ENCODE measurements at places on chromosomes 16 and 17.
A peak's percentile ranks its signal among the peaks of the same experiment; 100 is the strongest.

DNA sequence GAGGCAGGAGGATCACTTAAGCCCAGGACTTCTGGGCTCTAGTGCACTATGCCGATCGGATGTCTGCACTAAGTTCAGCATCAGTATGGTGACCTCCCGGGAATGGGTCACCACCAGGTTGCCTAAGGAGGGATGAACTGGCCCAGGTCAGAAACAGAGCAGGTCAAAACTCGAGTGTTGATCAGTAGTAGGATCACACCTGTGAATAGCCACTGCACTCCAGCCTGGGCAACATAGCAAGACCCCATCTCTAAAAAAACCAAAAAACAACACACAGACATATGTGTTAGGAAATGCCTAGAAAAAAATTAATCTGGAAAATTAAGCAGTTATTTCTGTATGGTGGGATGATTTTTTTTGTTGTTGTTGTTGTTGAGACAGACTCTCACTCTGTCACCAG lies 127.0 kb downstream of the RAB11FIP4 start:
- DNase-seq: no peak

GRCh38 chr16:84807776-84808175 lies 12.0 kb upstream of the CRISPLD2 start:
- no peak for DNase-seq

DNA sequence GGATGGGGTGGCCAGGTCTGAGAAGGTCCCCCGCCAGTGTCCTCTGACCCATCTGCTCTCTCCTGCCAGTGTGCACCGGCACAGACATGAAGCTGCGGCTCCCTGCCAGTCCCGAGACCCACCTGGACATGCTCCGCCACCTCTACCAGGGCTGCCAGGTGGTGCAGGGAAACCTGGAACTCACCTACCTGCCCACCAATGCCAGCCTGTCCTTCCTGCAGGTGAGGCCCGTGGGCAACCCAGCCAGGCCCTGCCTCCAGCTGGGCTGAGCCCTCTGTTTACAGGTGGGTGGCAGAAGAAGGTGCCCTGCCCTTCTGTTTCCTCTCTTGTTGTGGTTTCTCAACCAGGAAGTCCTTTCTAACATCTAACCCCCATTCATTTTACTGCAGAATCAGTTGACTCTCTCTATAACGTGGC lies 7.1 kb downstream of the ERBB2 start:
- no peak for DNase-seq

GRCh38 chr16:3113765-3114479 lies 1.5 kb downstream of the ZNF205 start:
- no peak for DNase-seq

GRCh38 chr17:63929860-63930766 lies 2.0 kb downstream of the CD79B start:
- DNase-seq: no peak

DNA sequence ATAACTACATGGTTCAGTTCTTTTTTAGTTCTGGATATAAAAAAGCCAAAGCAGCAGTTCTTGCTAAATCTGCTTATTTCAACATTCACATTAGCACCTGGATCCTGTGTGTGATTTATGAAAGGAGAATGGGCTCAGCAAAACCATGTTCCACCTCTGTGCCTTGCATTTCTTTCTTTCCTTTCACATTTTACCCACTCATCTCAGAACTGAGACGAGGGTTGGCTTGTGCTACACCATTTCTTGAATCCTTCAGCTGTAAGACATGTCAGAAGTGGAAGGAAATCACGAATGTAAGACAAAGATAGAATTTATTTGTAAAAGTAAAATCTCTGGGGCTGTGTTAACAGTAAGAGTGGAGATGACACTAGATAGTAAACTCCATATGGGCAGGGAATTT lies 1.2 kb upstream of the UTP6 start:
- DNase-seq: no peak

DNA sequence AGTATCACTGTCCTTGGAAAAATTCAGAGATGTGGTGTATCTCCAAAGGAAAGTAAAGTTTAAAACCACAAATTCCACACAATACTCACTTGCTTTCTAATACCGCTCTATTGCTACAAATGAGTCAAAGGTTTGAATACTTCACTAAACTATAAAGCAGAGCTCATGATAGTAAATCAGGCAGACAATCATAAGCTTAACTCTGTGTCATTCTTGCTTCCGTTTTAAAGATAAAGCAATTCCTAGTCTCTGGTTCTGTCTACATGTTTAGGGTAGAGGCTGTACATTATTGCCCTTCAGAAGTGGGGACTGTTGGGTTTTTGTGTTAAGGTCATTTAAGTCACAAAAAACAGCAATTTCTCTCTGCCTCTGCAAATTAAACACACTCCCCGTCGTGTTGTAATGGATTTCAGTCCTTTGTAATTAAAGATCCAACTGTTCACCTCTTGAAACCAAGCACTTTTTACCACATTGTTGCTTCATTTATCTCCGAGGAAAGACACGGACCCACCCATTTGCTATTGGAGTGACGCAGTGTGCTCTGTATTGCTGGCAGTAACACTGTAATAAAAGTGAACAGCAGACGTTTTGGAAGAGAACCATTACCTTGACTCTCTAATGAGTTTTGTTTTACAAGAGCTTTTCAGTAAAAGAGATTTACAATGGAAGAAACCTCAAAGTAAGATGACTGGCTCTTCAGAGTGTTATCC lies 83.1 kb upstream of the CNTNAP4 start:
- no peak for DNase-seq

- no peak for DNase-seq
Measured at GRCh38 chr16:7137560-7138330, 194.9 kb upstream of the RBFOX1 start.

DNA sequence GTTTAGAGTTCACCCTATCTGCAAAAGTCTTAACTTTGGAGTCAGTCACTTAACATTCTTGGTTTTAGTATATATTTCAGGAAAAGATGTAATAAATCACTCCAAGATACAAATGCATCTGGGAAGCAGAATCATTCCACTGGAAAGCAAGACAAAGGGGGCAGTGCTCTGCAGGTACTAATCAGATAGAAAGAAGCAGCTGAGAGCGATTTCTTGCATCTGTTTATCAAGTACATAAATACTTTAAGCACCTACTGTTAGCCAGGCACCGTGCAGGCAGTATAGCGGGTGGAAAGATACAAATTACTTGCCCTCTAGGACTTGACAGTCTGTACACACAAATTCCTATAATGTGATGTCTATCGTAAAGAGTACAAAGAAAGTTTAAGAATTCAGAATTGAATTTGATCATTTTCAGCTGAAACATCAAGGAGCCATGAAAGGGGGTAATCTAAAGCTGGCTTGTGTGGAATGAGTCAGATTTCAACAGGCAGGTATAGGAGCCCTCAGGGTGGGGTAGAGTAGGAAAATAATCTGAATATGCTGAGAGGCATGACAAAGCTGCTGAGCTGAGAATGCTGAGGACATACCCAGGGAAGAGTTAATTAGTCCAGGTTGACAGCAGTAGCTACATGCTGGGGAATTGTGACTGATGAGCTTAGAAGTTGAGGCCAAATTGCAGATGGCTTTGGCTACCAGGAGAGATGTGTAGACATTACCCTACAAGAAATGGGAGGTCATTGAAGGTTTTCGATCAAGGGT lies 110.2 kb downstream of the CA10 start:
- DNase-seq: no peak

- DNase-seq: no peak
Measured at GRCh38 chr17:55870044-55870443, 119.2 kb downstream of the PCTP start.

DNA sequence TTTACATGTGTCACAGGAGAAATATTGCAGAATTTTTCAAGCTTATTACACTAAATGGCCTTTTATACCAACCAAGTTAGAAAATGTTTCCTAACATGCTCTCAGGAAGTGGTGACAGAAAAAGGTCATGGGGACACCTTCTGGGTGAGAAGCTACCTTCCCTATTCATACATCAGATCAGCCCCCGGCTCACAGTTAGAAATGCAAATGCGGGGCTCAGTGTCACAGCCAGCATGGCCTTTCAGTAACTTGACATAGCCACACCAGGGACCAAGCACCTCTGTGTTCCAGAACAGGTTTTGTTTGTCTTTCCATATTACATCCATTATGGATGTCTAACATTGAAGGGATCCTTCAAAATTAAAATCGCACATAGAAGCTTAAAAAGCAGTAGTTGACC lies 59.5 kb downstream of the CHD9NB start:
- DNase-seq: no peak

GRCh38 chr16:1426734-1427471 lies 4.0 kb upstream of the PERCC1 start:
- no peak for DNase-seq

GRCh38 chr17:2608350-2608913 lies 15.0 kb downstream of the PAFAH1B1 start:
- no peak for DNase-seq

DNA sequence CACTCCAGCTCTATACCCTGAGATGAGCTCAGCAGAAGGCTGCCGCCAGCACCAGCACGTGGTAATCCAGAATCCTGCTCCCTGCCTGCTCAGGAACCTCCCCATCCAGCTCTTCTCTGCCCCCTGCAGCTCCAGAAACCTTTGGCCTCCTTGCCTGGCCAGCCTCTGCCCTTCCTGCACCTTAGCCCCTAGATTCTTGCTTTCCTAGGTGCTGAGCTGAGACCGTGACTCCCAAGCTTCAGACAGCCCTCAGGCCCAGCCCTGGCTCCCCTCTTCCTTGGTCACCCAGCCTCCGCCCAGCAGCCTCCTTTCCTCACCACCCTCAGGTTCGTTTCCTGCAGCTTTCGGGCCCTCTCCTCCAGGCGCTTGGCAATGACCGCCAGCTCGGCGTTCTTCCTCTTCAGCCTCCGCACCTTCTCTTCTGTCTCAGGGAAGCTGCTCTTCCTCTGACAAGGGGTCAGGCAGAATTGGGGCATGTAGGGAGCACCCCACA lies 2.6 kb downstream of the TSPOAP1 start:
- DNase-seq: no peak

DNA sequence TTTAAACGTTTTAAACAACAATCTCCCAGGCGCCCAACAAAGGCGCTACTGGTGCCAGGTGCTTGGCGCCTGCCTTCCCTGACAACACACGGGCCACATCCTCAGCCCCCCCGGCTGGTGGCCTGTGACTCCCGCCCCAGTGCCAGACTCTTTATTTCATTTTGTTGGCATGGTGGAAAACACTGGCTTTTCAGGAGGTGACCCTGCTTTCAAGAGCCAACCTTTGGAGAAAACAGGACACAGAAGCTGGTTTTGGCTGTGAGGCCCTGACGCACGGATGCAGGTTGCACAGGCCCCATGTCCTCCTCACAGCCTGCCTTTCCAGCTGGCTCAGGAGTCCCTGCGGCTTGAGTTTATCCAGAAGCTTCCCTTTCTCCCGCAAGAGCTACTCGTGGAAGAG lies 100.0 kb downstream of the METRNL start:
- DNase-seq: no peak

DNA sequence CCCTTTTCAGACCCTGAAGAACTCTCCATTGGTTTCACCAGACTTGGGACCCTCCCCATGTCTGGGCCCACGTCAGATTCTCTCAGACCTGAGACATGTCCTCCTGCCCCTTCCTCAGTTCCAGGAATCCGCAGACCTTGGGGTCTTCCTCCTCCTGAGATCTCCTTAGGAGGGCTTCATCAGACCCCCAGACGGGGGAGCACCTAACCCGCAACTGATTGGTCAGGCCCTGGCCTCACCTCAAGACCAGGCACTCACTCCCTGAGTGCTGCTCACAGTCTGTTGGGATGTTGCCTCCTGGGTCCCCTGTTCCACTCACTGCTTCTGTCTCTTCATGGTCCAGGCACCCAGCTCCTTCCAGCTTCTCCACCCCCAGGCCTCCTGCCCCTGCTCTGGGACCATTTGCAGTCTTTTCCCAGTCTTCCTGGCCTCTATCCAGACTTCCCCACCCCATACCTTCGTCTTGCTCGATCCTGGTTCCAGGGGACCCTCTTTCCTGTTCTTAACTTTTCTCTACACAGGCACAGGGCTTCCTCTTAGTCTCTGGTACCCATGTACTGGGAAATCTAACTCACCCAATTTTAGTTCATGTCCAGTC lies 1.2 kb downstream of the GID4 start:
- DNase-seq: no peak

DNA sequence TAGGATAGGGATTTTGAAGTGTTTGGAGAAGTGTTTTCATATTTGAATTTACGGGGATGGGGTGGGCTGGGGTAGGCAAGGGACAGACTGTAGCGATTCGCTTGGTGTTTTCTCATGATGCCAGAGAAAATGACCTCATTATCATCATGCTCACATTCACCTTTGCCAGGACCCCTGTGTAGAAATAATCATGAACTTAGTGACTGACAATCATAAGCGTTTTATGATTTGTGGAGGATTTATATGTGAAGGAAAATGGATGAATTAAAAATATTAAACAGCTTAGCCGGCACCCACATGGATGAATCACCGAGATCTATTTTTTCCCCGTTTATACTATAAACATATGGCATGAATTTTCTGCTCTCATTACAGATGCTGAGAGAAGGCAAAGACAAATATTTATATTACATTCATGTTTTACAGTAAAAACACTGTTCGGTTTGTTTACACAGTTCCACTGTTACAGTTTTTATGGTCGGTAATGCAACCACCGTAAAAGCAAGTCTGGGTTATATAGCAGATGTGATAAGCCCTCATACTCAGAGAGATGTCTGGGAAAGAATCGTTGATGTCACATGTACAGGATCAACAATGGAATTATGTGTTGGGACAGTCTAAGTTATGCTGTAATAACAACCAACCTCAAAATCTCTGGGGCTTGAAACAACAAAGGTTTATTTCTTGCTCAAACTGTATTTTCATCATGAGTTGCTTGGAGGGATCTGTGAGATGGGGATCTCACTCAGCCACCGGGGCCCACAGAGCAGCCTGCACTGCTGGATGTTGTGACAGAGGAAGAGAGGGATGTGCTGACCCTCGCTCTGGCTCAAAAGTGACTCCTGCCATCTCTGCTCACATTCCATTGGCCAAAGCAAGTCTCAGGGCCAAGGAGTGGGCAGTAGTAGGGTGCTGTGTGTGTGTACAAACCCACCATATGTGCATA lies 85.1 kb downstream of the WWOX start:
- no peak for DNase-seq

- DNase-seq: no peak
Measured at GRCh38 chr17:83050651-83051395, 28.6 kb upstream of the METRNL start.

DNA sequence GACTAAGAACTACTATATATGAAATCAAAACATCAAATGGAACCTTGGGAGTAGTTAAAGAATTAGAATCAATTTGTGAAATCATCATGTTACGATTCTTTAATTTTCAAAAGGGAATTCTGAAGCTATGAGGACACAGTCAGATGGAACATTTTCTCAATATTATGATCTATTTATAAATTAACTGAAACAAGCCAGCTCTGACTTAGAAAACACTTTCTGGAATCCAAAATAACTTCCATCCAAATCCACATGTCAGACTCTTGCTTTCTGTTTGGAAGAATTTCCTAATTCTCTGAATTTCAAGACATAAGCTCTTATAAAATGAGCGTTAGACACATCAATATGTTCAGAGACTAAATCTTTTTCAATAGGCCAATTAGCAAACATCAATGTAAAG lies 737.7 kb upstream of the SOX9 start:
- no peak for DNase-seq

- peak; percentile 62 for DNase-seq
Measured at GRCh38 chr16:22192261-22193062, 13.6 kb upstream of the EEF2K start.

All from activated T-helper 1 cell treated with anti-CD3 and anti-CD28 coated beads, Interleukin-2, amount 50 U/mL, for 16 hours (primary cell).